C1 segment of cervical spinal cord (tissue), 14 donors: ENCODE measurements at places on chromosomes 1 and 21.

- no peak for DNase-seq
Measured at GRCh38 chr1:198363625-198364151, 176.8 kb downstream of the ATP6V1G3 start.

- DNase-seq: no peak
Measured at GRCh38 chr21:42745511-42746239, 92.3 kb downstream of the PDE9A start.

- DNase-seq: no peak
Measured at GRCh38 chr1:26767714-26768113, 20.0 kb upstream of the PIGV start.

GRCh38 chr1:181604482-181605249 is 121.3 kb downstream of the CACNA1E start:
- no peak for DNase-seq

- no peak for DNase-seq
Measured at GRCh38 chr1:171245458-171246064, 2.7 kb upstream of the FMO1 start.

- DNase-seq: no peak
Measured at GRCh38 chr1:6646499-6647148, 22.0 kb downstream of the THAP3 start.

GRCh38 chr1:151039521-151039920 is 3.1 kb downstream of the BNIPL start:
- DNase-seq: no peak

GRCh38 chr1:29473161-29473855 is 237.0 kb downstream of the PTPRU start:
- no peak for DNase-seq

GRCh38 chr1:107691540-107691939 is 273.4 kb downstream of the VAV3 start:
- no peak for DNase-seq
